ENCODE measurements at places on chromosomes 3 and 15. TPM values are rescaled to one million over a fixed set of nuclear protein-coding genes. Genes with fewer than 3 reads are reported as not detected.

TYRO3 gene
- 0.46 TPM for polyA plus RNA-seq

DNA sequence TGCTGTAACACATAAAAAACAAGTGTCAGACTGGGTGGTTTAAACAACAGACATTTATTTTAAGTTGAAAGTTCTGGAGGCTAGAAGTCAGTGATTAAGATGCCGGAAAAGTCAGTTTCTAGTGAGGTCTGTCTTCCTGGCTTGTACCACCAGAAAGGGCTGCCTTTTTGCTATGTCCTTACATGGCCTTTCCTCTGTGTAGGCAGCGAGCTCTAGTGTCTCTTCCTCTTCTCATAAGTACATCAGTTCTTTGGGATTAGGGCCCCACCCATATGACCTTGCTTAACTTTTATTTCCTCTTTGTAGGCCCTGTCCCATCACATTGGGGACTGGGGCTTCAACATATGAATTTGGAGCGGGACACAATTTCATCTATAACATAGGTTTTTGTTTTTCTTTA, 128.0 kb downstream of the BBX start:
- no peak overlapping the region for H3K27ac ChIP-seq
- no peaks in the 10 kb centered on the region for H3K27me3 ChIP-seq
- H3K4me1 ChIP-seq = peaks cover 5% of the 10 kb centered on the region
- H3K36me3 ChIP-seq = no peaks in the 10 kb centered on the region
- H3K4me3 ChIP-seq = no peak overlapping the region

- no peak overlapping the region for H3K4me3 ChIP-seq
- H3K36me3 ChIP-seq = no peaks in the 10 kb centered on the region
- H3K27me3 ChIP-seq = no peaks in the 10 kb centered on the region
- DNase-seq = no peak
- no peak overlapping the region for H3K27ac ChIP-seq
- H3K4me1 ChIP-seq = no peaks in the 10 kb centered on the region
Observed at GRCh38 chr3:58754074-58754473, 87.5 kb upstream of the FAM3D start.

GRCh38 chr15:71480556-71480955, 329.8 kb upstream of the NR2E3 start:
- H3K4me3 ChIP-seq = no peak overlapping the region
- H3K36me3 ChIP-seq = no peaks in the 10 kb centered on the region
- H3K27ac ChIP-seq = no peak overlapping the region
- H3K4me1 ChIP-seq = no peaks in the 10 kb centered on the region
- H3K27me3 ChIP-seq = no peaks in the 10 kb centered on the region
- no peak for DNase-seq

GRCh38 chr3:99656624-99657023, 18.2 kb downstream of the COL8A1 start:
- no peaks in the 10 kb centered on the region for H3K36me3 ChIP-seq
- no peak for DNase-seq
- no peak overlapping the region for H3K27ac ChIP-seq

ZNF80 gene
- 0.67 TPM for polyA plus RNA-seq

DNA sequence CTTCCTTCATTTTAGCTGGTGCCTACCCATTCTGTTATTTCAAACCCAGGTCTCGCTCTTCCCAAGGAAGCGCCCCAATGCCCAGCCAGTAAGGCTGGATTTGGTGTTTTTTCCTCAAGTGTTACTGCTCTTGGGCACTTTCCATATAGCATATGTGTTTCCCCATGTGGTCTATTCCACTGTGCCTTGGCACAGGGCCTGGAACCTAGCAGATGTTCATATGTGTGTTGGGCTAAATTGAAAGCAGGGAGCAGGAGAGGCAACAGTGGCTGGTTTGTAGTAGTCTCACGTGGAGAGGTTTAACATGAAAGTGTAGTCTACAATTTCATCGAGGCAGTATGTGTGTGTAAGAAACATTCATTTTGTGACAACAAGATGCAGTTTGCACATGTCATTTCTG, 48.2 kb upstream of the TEX264 start:
- no peak overlapping the region for H3K4me3 ChIP-seq
- no peaks in the 10 kb centered on the region for H3K27me3 ChIP-seq
- DNase-seq = no peak

C3orf22 gene
- polyA plus RNA-seq = not detected

DNA sequence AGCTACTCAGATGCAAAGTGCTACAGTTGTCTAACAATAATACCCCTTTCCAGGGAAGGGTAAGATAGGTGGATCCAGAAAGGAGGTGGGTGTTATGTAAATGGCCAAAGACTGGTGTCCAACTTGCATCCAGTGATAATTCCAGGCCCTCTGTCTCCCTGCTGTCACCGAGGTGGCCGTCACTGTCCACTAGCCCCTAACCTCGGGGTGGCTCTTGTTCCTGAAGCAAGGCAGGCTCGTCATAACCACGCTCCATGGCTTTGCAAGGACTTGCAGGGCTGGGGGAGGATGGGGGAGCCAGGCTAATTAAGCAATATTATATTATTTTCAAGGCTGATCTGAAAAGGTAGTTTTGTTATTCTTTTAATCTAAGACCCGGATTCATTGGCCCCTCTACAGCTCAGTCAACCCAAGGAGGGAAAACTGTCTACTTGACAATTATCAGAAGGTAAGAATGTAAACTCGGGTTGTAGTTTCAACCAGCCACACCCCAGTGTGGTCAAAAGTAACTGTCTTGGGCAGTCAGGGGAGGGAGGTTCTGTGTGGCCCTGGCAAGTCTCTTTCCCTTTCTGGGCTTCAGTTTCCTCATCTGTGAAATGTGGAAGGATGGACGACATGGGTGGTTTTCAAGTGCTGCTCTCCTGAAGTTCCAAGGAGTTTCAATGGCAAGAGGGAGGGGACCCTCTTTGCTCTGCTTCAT, 220.1 kb upstream of the BHLHE40 start:
- H3K36me3 ChIP-seq = no peaks in the 10 kb centered on the region
- H3K4me3 ChIP-seq = no peak overlapping the region
- H3K27ac ChIP-seq = peak overlapping the region; percentile 26
- no peaks in the 10 kb centered on the region for H3K27me3 ChIP-seq

- no peaks in the 10 kb centered on the region for H3K36me3 ChIP-seq
- H3K27ac ChIP-seq = no peak overlapping the region
- no peak for DNase-seq
- no peaks in the 10 kb centered on the region for H3K27me3 ChIP-seq
- no peaks in the 10 kb centered on the region for H3K4me1 ChIP-seq
- no peak overlapping the region for H3K4me3 ChIP-seq
Observed at GRCh38 chr3:192039593-192039992, 578.6 kb downstream of the PYDC2 start.

- H3K27ac ChIP-seq = no peak overlapping the region
- H3K4me3 ChIP-seq = no peak overlapping the region
Observed at GRCh38 chr15:29556380-29556779, 265.9 kb downstream of the TJP1 start.

DNA sequence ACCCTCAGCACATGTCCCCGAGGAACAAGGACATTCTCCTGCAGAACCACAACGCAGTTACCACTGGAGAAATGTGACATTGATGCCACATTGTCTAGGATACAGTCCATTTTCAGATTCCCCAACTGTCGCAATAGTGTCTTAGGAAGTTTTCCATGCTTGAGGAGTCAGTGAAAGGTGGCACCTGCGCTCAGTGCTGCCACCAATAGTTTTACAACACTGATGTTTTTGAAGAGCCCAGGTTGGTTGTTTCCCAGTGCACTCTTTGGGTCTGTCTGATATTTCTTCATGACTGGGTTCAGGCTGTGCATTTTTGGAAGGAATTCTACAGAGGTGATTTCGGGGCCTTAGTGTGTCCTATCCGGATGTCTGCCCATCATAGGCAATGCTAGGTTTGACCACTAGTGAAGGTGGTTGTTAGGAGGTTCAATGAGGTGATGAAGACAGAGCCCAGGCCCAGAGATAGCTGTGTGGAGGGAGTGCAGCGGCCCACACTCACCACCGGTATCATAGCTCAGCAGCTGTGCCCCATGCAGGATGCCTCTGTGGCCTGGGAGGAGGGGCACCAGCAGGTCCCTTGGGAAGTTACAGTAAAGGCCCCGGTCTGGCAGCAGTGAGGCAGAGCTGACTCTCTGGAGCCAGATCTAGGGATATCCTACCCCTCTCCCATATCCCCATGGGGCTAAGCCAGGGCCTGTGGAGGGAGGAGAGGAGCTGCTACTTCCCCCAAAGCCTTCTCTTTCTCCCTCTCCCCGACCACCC, 96.6 kb downstream of the DNAJB8 start:
- DNase-seq = no peak
- no peak overlapping the region for H3K27ac ChIP-seq
- no peaks in the 10 kb centered on the region for H3K27me3 ChIP-seq
- no peak overlapping the region for H3K4me3 ChIP-seq

GUCA1C gene
- polyA plus RNA-seq = not detected

DNA sequence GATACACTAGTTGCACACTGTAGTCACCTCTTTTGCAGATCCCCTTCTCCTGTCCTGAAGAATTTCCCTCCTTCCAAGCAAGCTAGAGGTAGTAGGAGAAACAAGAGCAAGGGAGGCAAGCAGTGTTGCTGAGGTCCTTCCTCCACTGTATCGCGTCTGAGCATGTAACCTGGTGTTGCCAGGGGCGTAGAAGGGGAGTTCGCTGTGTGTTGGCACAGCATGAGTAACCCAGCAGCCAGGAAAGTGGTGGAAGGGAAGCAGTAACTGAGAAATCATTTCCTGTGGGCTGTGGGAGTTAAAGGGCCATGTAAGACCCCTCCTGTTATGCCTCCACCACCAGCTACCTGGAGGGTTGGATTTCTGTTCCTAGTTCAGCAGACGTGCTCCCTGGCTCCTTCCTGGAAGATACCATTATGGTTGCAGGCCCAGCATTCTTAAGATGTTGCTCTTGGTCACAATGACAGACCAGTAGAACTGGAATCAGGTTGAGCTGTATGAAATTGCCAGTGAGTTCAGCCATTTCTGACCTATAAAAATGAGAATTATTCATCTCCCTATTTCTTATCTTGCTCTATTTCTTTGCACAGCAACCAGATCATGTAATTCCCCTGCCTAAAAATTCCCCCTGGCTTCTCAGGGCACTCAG, 215.3 kb upstream of the TOPAZ1 start:
- H3K27me3 ChIP-seq = peaks cover 2% of the 10 kb centered on the region
- no peaks in the 10 kb centered on the region for H3K36me3 ChIP-seq
- no peak for DNase-seq
- no peak overlapping the region for H3K27ac ChIP-seq
- no peaks in the 10 kb centered on the region for H3K4me1 ChIP-seq
- H3K4me3 ChIP-seq = no peak overlapping the region

CCR2 gene
- polyA plus RNA-seq = 59.7 TPM

DNA sequence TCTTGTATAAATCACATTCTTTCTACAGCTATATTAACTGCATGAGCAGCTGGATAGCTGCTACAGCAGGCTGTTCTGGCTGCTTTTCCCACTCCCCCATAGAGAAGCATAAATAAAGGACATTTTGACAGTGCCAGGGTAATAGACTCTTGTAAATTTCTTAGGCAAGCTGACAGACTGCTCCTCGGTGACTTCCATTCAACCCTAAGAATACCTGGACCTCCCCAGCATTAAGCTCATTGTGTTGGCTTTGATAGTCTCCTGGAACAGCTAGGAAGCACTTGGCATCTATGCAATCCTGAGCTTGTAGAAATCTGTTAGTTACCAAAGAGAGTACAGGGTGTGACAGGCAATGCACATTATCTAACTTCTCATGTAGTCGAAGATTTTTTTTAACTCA, 475.4 kb downstream of the AGBL1 start:
- no peak overlapping the region for H3K27ac ChIP-seq
- no peak overlapping the region for H3K4me3 ChIP-seq
- no peak for DNase-seq
- H3K27me3 ChIP-seq = no peaks in the 10 kb centered on the region
- H3K36me3 ChIP-seq = no peaks in the 10 kb centered on the region

GRCh38 chr3:49998326-49998725, 58.4 kb downstream of the RBM6 start:
- H3K4me1 ChIP-seq = no peaks in the 10 kb centered on the region
- no peak overlapping the region for H3K4me3 ChIP-seq
- H3K27me3 ChIP-seq = no peaks in the 10 kb centered on the region
- H3K36me3 ChIP-seq = peaks cover 7% of the 10 kb centered on the region
- no peak overlapping the region for H3K27ac ChIP-seq

DNA sequence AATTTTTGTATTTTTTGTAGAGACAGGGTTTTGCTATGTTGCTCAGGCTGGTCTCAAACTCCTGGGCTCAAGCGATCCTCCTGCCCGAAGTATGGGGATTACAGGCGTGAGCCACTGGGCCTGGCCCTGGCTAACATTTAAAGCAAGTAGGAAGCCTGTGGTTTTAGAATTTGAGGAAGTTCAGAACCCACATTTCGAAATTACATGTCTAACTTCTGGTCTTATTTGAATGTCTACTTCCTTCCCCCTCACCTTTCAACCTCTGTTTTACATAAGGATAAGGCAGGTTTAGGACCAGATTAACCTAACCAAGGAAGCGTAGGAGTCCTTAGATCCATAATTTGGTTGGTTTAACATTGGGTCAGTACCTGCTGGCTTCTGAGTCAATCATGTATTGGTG, 120.5 kb upstream of the PROK2 start:
- H3K4me1 ChIP-seq = no peaks in the 10 kb centered on the region
- no peak overlapping the region for H3K4me3 ChIP-seq
- H3K36me3 ChIP-seq = no peaks in the 10 kb centered on the region

DNA sequence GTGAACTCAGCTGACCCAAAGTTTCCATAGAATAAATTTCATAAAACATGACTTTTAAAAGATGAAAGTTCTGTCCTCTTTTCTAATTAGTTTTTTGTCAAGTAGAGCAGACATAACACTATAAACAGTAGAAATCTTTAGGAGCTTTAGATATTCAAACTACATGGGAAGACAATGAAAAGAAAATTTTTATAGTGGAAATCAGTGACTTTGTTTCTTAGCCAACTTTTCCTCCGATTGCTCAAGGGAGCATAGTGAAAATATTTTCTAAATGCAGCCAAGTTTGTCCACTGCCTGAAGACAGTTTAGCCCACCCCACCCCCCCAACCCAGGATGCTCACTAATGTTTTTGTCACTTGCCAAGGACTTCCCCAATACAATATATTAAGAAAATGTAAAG, 114.9 kb downstream of the PLD1 start:
- H3K36me3 ChIP-seq = no peaks in the 10 kb centered on the region
- DNase-seq = no peak
- H3K27ac ChIP-seq = no peak overlapping the region
- no peaks in the 10 kb centered on the region for H3K27me3 ChIP-seq

- peak; percentile 7 for DNase-seq
- no peak overlapping the region for H3K27ac ChIP-seq
- H3K4me3 ChIP-seq = no peak overlapping the region
- H3K27me3 ChIP-seq = no peaks in the 10 kb centered on the region
Observed at GRCh38 chr3:15055019-15055557, 10.0 kb downstream of the MRPS25 start.

DNA sequence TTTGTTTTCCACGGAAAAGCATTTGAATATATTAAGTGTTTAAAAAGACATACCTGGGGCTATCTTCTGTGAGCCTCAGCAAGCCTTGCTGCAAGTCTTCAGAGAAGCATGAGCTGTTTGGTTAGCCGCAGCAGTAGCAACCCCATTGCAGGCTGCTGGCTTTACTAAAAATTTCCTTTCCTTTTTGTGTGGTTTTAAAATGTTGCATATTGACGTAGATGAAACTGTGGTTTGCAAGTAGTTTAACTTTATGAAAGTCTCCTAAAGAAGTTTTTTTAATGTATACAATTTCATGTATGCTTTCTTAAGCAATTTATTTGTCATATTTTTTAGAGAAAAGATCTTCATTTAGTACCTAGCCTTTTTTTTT, at the start of gene GPR171:
TSS of gene GPR171 (minus strand) at position 166 of the 370 bp plus-strand sequence. CDS start 3,830 bp downstream, outside the sequence.
- peak; percentile 46 for DNase-seq
- H3K27ac ChIP-seq = peak within 1 kb of the TSS; percentile 62
- H3K4me3 ChIP-seq = peak within 1 kb of the TSS; percentile 54
- no peaks in the 10 kb centered on the region for H3K27me3 ChIP-seq
- peaks cover 11% of the 10 kb centered on the region for H3K36me3 ChIP-seq

Measured in CD8-positive, alpha-beta memory T cell (primary cell).